ENCODE measurements at places on chromosomes 16 and 17.

GRCh38 chr16:4200781-4201137, 41.1 kb downstream of the SRL start:
- no peak for DNase-seq

GRCh38 chr17:30780343-30780742, 44.1 kb downstream of the CRLF3 start:
- DNase-seq: no peak

- DNase-seq: no peak
Observed at GRCh38 chr17:21292867-21293830, 8.6 kb downstream of the MAP2K3 start.

- no peak for DNase-seq
Observed at GRCh38 chr17:76720941-76721340, 5.5 kb downstream of the JMJD6 start.

DNA sequence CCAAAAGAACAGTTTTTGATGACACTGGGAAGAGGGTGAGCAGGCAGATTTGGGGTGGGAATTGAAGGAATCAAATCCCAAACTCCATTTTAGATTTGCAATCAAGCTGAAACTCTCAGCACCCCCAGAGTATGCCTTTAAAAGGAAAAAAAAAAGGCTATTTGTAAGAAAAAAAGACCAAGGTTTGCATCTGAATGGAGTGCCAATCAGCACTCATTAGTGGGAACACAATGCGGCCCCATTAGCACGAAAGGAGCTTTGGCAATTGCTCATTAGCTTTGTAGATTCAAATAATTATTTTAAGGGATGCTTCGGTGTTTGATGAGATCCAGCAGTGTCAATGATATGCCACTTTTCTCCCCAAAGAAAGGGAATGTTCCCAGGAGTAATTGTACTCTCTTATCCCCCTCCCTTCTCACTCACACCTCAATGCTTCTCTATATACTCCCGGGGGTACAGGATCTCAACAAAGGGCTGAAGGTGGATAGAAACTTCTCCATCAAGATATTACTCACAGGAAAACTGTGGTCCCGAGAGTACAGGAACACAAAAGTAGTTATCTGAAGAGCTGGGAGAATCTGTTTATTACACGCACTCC, 32.2 kb downstream of the CHP2 start:
- DNase-seq: no peak

GRCh38 chr16:1677942-1678499, at the start of gene JPT2:
Gene JPT2 (plus strand): TSS chr16:1678279. CDS start chr16:1678313, 34 bp downstream.
- peak; percentile 96 for DNase-seq
